ENCODE measurements at places on chromosomes 7 and 10. TPM values are rescaled to one million over a fixed set of nuclear protein-coding genes. Genes with fewer than 3 reads are reported as not detected.
A peak's percentile ranks its signal among the peaks of the same experiment; 100 is the strongest.

The FOXL3 gene
- total RNA-seq = not detected

GRCh38 chr10:86599729-86600128, 54.6 kb upstream of the OPN4 start:
- DNase-seq = no peak

- peak; percentile 42 for DNase-seq
These were observed 11.7 kb downstream of the ANK3 start for GRCh38 chr10:60377955-60378354.

- DNase-seq = no peak
These were observed 63.5 kb downstream of the MGMT start for GRCh38 chr10:129530581-129530980.

- DNase-seq = no peak
These were observed 169.7 kb downstream of the NRF1 start for GRCh38 chr7:129780974-129781927.

DNA sequence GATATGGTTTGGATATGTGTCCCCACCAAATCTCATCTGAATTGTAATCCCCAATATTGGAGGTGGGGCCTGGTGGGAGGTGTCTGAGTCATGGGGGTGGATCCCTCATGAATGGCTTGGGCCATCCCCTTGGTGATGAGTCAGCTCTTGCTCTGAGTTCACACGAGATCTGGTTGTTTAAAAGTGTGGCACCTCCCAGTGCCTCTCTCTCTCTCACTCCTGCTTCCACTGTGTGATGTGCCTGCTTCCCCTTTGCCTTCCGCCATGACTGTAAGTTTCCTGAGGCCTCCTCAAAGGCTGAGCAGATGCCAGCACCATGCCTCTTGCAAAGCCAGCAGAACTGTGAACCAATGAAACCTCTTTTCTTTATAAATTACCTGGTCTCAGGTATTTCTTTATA, 4.8 kb upstream of the GCK start:
- DNase-seq = peak; percentile 44

The TMEM229A gene
- total RNA-seq = not detected

All from mammary epithelial cell (primary cell).